ENCODE measurements at places on chromosomes 4 and X.

- no peak for DNase-seq
- H3K4me3 ChIP-seq: no peak overlapping the region
- H3K27ac ChIP-seq: no peak overlapping the region
Measured at GRCh38 chr4:162170509-162170908, 6.7 kb upstream of the FSTL5 start.

DNA sequence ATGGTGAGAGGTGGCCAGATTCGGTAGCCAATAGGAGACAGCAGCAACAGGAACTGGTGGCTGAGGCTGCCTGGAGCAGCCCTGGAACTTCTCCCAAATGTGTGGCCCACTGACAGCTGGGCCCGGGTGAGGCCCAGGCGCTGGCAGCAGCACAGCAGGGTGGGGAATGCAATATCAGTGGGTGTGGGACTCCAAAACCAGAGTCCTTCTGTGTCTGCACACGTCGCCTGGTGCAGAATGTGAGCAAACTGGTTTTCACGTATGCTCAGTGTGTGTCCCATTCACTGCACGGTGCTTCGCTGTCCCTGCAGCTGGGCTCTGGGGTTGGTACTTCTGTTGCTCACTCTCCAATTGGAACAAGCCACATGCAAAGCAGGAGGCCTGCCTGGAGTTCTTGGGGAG lies 14.4 kb upstream of the CENPU start:
- H3K4me3 ChIP-seq: no peak overlapping the region
- H3K27ac ChIP-seq: no peak overlapping the region
- DNase-seq: no peak
- H3K36me3 ChIP-seq: peaks cover 1% of the 10 kb centered on the region
- H3K4me1 ChIP-seq: peaks cover 13% of the 10 kb centered on the region
- H3K27me3 ChIP-seq: peaks cover 6% of the 10 kb centered on the region

DNA sequence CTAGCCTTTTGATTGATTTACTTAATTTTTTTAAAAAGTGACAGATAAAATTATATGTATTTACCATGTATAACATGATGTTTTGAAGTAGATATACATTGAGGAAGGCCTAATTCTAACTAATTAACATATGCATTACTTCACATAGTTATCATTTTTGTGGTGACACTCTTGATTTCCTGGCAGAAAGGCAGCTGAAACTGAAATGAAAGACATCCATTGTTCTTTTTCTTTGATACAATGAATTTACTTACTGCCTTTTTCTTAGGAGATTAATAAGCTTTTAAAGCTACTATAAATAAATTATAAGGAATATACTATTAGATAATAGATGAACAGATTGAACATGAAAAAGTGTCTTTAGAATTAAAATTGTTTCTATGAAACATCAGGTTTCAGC lies 26.7 kb downstream of the ANKRD50 start:
- H3K4me1 ChIP-seq: no peaks in the 10 kb centered on the region
- H3K27me3 ChIP-seq: no peaks in the 10 kb centered on the region
- H3K36me3 ChIP-seq: no peaks in the 10 kb centered on the region
- DNase-seq: no peak
- no peak overlapping the region for H3K27ac ChIP-seq
- no peak overlapping the region for H3K4me3 ChIP-seq

DNA sequence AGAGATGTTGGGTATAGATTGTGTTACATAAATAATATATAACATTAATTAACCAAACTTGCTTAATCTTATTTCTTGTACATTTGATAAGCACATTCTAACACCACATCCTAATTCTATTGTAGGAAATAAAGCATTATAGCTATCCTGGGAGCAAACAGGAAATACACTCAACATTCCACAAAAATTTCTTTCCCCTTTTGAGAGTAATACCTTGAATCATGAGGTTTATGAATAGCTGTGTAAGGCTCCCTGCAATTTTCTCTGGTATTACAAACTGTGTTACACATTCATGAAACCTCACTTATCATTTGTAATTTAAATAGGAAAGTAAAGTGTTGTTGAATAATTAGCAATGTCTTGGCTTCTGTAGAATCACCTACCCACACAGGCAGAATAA lies 95.1 kb downstream of the TMEM47 start:
- no peak overlapping the region for H3K27ac ChIP-seq
- no peaks in the 10 kb centered on the region for H3K36me3 ChIP-seq
- no peaks in the 10 kb centered on the region for H3K4me1 ChIP-seq
- no peaks in the 10 kb centered on the region for H3K27me3 ChIP-seq
- no peak overlapping the region for H3K4me3 ChIP-seq
- DNase-seq: no peak

DNA sequence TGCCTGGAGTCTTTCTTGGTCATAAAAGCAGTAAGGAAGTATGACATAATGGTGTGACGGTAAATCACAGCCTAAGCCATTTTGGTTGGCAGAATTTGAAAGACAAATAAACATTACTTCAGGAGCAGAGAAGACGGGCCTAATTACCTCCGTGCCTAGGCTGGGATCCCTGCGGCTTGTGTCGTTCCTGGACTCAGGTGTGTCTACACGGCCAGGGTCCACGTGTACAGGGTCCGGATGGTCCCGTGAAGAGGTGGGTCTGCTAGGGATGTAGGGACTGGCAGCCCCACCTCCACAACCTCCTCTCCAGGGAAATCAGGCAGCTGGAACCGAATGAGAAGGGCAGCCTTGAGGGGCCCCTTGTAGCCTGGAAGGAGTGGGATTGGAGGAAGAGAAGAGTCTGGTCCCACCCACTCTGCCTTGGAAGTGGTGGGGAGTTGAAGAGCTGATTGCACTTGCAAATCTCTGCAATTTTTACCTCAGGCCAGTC lies 55.4 kb upstream of the PLAC1 start:
- H3K27ac ChIP-seq: no peak overlapping the region
- H3K27me3 ChIP-seq: no peaks in the 10 kb centered on the region
- H3K36me3 ChIP-seq: no peaks in the 10 kb centered on the region
- peaks cover 5% of the 10 kb centered on the region for H3K4me1 ChIP-seq
- H3K4me3 ChIP-seq: no peak overlapping the region
- DNase-seq: no peak

- no peaks in the 10 kb centered on the region for H3K27me3 ChIP-seq
- no peak for DNase-seq
- no peak overlapping the region for H3K27ac ChIP-seq
- no peaks in the 10 kb centered on the region for H3K36me3 ChIP-seq
- H3K4me1 ChIP-seq: peaks cover 19% of the 10 kb centered on the region
- H3K4me3 ChIP-seq: no peak overlapping the region
Measured at GRCh38 chrX:40165861-40166260, 68.1 kb upstream of the BCOR start.

- no peaks in the 10 kb centered on the region for H3K4me1 ChIP-seq
- H3K27ac ChIP-seq: no peak overlapping the region
- no peak overlapping the region for H3K4me3 ChIP-seq
- H3K27me3 ChIP-seq: no peaks in the 10 kb centered on the region
- H3K36me3 ChIP-seq: no peaks in the 10 kb centered on the region
- no peak for DNase-seq
Measured at GRCh38 chr4:161919442-161920220, 244.2 kb downstream of the FSTL5 start.

DNA sequence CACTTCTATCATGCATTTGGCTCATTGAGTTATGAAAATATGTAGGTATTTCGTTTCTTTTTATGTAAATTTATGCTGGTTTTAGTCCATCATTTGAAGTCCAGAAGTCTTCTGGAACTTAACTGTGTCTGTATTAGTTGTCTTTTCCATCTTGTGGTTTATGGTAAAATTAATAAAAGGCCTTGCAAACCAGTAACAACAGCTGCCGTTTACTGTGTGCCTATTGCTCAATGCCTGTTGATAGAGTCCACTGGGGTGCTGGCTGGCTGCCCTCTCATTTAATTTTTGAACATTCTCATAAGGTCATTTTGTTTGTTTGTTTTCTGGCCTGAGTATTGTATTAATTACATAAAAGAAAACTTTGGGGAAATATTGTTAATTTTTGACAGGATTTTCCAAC lies 98.0 kb downstream of the NAA11 start:
- H3K27ac ChIP-seq: no peak overlapping the region
- H3K36me3 ChIP-seq: no peaks in the 10 kb centered on the region
- H3K4me1 ChIP-seq: no peaks in the 10 kb centered on the region
- no peak overlapping the region for H3K4me3 ChIP-seq
- H3K27me3 ChIP-seq: no peaks in the 10 kb centered on the region

GRCh38 chr4:95980877-95981360 lies 141.0 kb downstream of the PDHA2 start:
- H3K27ac ChIP-seq: no peak overlapping the region
- no peak overlapping the region for H3K4me3 ChIP-seq
- H3K4me1 ChIP-seq: peaks cover 6% of the 10 kb centered on the region
- no peak for DNase-seq
- peaks cover 4% of the 10 kb centered on the region for H3K27me3 ChIP-seq

- peaks cover 21% of the 10 kb centered on the region for H3K27me3 ChIP-seq
- no peaks in the 10 kb centered on the region for H3K36me3 ChIP-seq
- no peak for DNase-seq
- no peak overlapping the region for H3K27ac ChIP-seq
- H3K4me1 ChIP-seq: no peaks in the 10 kb centered on the region
- no peak overlapping the region for H3K4me3 ChIP-seq
Measured at GRCh38 chr4:5884796-5885195, 8.1 kb downstream of the CRMP1 start.

GRCh38 chr4:41146716-41147506 lies 67.4 kb downstream of the APBB2 start:
- peaks cover 3% of the 10 kb centered on the region for H3K27me3 ChIP-seq
- DNase-seq: no peak
- no peak overlapping the region for H3K4me3 ChIP-seq

- H3K4me3 ChIP-seq: no peak overlapping the region
- H3K27ac ChIP-seq: no peak overlapping the region
- H3K4me1 ChIP-seq: no peaks in the 10 kb centered on the region
- H3K27me3 ChIP-seq: peaks cover 4% of the 10 kb centered on the region
- no peaks in the 10 kb centered on the region for H3K36me3 ChIP-seq
Measured at GRCh38 chr4:42917296-42917695, 24.8 kb downstream of the GRXCR1 start.

DNA sequence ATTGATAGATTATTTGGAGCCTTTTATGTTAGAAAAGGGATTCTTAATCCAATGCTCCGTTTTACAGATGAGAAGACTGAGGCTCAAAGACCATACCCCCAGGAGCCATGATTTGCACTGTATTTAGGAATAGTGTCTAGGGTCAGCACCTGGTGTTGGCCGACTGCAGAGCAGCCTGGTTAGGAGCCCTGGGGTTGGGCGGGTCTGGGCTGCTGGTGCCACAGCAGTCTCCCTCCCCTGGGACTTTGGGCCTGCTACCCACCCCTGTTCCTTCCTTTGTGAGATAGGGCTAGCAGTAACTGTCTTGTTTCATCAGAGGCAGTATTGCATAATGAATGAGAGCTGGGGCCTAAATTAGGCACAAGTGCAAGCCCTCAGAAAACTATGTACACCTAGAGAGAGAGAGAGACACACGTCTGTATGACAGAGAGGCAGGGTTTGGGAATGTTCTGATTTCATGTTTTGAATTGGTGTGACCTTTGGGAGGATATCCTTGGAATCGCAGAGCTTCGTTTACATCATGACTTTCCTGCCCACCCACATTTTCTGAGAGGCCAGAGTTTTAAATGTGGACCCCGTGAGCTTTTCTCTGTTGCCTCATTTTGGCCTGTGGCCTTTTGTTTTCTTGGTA lies 111.7 kb downstream of the PTTG2 start:
- H3K36me3 ChIP-seq: peaks cover 25% of the 10 kb centered on the region
- DNase-seq: no peak
- no peak overlapping the region for H3K27ac ChIP-seq
- H3K4me3 ChIP-seq: no peak overlapping the region
- no peaks in the 10 kb centered on the region for H3K27me3 ChIP-seq
- peaks cover 11% of the 10 kb centered on the region for H3K4me1 ChIP-seq

DNA sequence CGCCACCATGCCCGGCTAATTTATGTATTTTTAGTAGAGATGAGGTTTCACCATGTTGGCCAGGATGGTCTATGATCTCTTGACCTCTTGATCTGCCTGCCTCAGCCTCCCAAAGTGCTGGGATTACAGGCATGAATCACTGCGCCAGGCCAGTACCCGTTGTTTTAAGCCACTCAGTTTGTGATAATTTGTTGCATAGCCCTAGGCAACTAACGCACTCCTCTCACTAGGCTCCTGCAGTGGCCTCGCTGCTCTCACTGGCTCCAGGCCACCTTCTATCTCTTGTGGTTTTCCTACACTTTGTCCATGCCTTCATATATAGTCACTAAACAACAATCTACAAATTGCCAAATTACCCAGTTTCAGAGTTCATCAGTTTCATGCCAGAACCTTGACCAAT lies 58.1 kb downstream of the DCHS2 start:
- peaks cover 23% of the 10 kb centered on the region for H3K27me3 ChIP-seq
- H3K4me1 ChIP-seq: no peaks in the 10 kb centered on the region
- H3K36me3 ChIP-seq: no peaks in the 10 kb centered on the region

- H3K4me3 ChIP-seq: no peak overlapping the region
- H3K27ac ChIP-seq: no peak overlapping the region
- H3K36me3 ChIP-seq: no peaks in the 10 kb centered on the region
- DNase-seq: no peak
- peaks cover 13% of the 10 kb centered on the region for H3K4me1 ChIP-seq
- H3K27me3 ChIP-seq: no peaks in the 10 kb centered on the region
Measured at GRCh38 chrX:19555236-19555635, 39.9 kb upstream of the MAP3K15 start.

DNA sequence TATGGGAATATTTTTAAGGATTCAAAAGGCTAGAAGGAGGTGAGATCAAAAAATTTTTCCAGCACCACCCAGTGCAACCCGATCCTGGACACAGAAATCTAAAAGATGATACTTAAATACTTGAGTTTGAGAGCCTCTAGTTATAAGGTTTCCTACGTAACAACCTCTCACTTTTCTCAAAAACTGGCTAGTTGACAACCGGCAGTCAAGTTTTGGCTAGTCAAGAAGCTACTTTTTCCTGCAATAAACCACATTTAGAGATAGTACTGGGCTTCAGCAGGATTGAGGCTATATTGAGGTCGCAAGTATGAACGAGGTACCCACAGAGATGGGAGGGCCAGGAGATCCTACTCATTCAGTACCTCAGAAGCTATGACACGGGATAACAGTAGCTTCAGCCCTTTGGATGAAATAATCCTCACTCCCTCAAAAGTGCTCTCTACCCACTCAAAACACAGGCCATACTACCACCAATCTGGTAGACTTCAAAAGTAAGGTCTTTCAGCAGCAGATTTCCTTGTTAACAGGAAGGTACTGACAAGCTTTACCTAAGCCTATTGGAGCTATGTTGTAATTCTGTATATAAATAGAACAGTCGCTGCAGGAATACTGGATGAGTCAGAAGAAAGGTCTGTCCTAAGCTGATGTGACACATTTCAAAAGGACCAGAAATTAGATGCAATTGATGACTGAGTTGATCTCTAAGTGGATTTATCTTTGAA lies 1.5 kb upstream of the TSPAN5 start:
- peaks cover 72% of the 10 kb centered on the region for H3K4me1 ChIP-seq
- DNase-seq: no peak
- H3K27me3 ChIP-seq: no peaks in the 10 kb centered on the region
- peaks cover 9% of the 10 kb centered on the region for H3K36me3 ChIP-seq
- H3K27ac ChIP-seq: no peak overlapping the region

GRCh38 chr4:154487145-154487544 lies 4.5 kb downstream of the DCHS2 start:
- DNase-seq: no peak
- peaks cover 9% of the 10 kb centered on the region for H3K4me1 ChIP-seq
- no peaks in the 10 kb centered on the region for H3K36me3 ChIP-seq
- H3K27me3 ChIP-seq: peaks cover 48% of the 10 kb centered on the region

Measured in activated naive CD8-positive, alpha-beta T cell treated with anti-CD3 and anti-CD28 coated beads, Interleukin-2, amount 10 ng/mL, durations not matched to agents 7 days and 5 days (primary cell).